Osteocyte (in vitro differentiated cells): ENCODE measurements at places on chromosomes 7 and 10. TPM values are rescaled to one million over a fixed set of nuclear protein-coding genes. Genes with fewer than 3 reads are reported as not detected.
A peak's percentile ranks its signal among the peaks of the same experiment; 100 is the strongest.

The GIMAP8 gene
- not detected in 2 replicates for total RNA-seq

The GRID1 gene
- 0.11 TPM in 1 of 2 replicates, not detected in the other for total RNA-seq

- peak; percentile 49 for DNase-seq
- H3K4me1 ChIP-seq = peaks cover 4% of the 10 kb centered on the region
- no peak overlapping the region for H3K4me3 ChIP-seq
- no peaks in the 10 kb centered on the region for H3K36me3 ChIP-seq
These were observed 175.5 kb upstream of the ZMIZ1 start for GRCh38 chr10:78893217-78893616.

DNA sequence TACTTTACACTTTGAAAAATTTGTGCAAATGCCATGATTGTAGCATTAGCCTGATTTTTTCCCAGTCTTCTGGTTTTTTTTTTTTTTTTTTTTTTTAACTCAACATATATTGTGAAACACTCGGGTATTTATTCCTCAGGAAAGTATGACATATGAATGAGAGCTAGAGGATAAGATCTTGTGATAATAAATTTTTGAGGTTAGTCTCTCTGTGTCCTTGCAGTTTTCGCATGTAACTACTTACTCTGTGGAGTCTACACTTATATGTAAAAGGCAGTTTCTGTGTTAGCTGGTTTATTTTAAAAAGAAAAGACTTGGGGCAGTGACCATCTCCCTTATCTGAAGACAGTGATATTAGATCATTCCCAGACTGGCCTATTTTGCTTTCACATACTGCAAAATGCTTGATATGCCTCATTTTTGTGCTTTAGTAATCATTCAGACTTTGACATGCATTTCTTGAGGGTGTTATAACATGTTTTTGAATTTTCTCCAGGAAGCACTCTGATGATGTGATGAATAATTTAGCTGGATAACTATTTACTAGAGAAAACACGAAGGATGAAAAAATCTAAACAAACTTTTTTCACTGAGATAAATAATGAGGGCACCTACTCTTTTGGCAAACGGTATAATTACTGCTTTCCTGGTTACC lies 371.0 kb downstream of the NRG3 start:
- H3K36me3 ChIP-seq = no peaks in the 10 kb centered on the region
- no peak overlapping the region for H3K27ac ChIP-seq
- H3K4me3 ChIP-seq = no peak overlapping the region
- no peaks in the 10 kb centered on the region for H3K27me3 ChIP-seq
- DNase-seq = no peak
- H3K4me1 ChIP-seq = no peaks in the 10 kb centered on the region

GRCh38 chr7:28551331-28551730 lies 139.0 kb downstream of the CREB5 start:
- no peak for DNase-seq
- H3K36me3 ChIP-seq = no peaks in the 10 kb centered on the region
- no peak overlapping the region for H3K4me3 ChIP-seq
- no peaks in the 10 kb centered on the region for H3K4me1 ChIP-seq
- no peak overlapping the region for H3K27ac ChIP-seq
- peaks cover 6% of the 10 kb centered on the region for H3K27me3 ChIP-seq

DNA sequence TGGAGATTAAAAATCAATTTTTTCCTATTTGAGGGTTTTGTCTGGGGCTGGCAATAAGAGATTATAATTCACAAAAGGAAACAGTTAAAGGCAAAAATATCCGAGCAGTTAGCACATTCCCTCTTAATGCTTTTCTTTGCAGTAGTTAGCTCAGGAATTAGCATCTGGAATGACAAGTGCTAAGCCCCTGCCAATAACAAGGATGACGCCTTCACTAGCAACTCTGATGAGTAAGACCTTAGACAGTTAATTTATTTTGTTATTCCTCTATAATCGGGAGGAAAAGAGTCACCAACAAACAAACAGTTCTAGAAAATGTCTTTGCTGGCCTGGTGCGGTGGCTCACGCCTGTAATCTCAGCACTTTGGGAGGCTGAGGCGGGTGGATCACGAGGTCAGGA lies 151.3 kb downstream of the TRIL start:
- peaks cover 5% of the 10 kb centered on the region for H3K4me1 ChIP-seq
- no peak overlapping the region for H3K4me3 ChIP-seq
- no peak overlapping the region for H3K27ac ChIP-seq

- H3K36me3 ChIP-seq = no peaks in the 10 kb centered on the region
- peaks cover 9% of the 10 kb centered on the region for H3K27me3 ChIP-seq
- no peaks in the 10 kb centered on the region for H3K4me1 ChIP-seq
- H3K27ac ChIP-seq = no peak overlapping the region
- DNase-seq = no peak
- H3K4me3 ChIP-seq = no peak overlapping the region
These were observed 64.5 kb downstream of the LRRTM3 start for GRCh38 chr10:66990143-66990830.
